ENCODE measurements at places on chromosomes 3 and 15.

DNA sequence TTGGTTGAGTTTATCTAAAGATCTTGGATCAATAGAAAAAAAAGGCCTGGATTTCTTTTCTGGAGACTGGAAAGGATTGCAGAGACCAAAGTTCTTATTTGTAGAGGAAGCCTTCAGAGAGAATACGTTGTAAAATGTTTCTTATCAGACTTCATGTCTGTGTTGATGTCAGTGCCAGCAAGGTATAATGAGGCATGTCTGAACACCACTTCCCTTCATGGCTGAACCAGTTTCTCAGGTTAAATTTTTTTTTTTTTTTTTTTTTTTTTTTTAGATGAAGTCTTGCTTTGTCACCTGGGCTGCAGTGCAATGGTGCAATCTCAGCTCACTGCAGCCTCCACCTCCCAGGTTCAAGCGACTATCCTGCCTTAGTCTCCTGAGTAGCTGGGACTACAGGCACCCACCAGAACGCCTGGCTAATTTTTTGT lies 17.8 kb upstream of the ZNF774 start:
- H3K27ac ChIP-seq = no peak overlapping the region
- DNase-seq = no peak
- no peaks in the 10 kb centered on the region for H3K4me1 ChIP-seq
- H3K4me3 ChIP-seq = no peak overlapping the region

DNA sequence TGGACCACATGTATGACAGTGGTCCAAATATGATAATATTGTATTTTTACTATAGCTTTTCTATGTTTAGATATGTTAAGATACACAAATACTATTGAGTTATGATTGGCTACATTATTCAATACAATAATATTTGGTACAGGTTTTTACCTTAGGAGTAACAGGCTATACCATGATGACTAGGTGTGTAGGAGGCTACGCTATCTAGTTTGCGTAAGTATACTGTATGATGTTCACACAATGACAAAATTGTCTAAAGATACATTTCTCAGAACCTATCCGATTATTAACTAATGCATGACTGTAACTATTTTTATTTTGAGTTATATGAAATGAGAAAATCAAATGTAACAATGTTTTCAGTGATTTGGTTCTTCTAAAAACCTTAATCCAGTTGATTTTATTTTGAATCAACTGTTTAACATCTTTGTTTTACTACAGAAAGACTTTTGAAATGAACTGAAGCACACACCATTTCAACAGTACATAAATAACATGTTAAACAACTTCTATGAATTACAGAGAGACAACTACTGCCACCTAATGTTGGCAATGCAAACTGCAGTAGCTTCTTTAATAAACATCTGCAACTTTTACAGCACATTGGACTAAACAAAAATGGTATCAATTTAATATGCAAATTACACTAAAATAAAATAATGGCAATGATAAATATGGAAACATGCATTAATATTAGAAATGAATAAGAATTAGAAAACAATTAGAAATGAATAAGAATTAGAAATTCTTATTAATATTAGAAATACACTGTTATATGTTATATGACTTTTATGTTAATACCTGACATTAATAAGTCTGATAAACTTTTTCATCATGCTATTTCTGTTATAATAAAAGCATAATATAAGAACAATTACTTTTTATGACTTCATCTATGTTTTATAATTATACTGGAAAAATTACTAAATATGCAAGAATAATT lies 255.7 kb downstream of the MBNL1 start:
- no peaks in the 10 kb centered on the region for H3K36me3 ChIP-seq
- no peak overlapping the region for H3K4me3 ChIP-seq
- DNase-seq = peak; percentile 73
- no peaks in the 10 kb centered on the region for H3K4me1 ChIP-seq
- no peak overlapping the region for H3K27ac ChIP-seq
- no peaks in the 10 kb centered on the region for H3K27me3 ChIP-seq

DNA sequence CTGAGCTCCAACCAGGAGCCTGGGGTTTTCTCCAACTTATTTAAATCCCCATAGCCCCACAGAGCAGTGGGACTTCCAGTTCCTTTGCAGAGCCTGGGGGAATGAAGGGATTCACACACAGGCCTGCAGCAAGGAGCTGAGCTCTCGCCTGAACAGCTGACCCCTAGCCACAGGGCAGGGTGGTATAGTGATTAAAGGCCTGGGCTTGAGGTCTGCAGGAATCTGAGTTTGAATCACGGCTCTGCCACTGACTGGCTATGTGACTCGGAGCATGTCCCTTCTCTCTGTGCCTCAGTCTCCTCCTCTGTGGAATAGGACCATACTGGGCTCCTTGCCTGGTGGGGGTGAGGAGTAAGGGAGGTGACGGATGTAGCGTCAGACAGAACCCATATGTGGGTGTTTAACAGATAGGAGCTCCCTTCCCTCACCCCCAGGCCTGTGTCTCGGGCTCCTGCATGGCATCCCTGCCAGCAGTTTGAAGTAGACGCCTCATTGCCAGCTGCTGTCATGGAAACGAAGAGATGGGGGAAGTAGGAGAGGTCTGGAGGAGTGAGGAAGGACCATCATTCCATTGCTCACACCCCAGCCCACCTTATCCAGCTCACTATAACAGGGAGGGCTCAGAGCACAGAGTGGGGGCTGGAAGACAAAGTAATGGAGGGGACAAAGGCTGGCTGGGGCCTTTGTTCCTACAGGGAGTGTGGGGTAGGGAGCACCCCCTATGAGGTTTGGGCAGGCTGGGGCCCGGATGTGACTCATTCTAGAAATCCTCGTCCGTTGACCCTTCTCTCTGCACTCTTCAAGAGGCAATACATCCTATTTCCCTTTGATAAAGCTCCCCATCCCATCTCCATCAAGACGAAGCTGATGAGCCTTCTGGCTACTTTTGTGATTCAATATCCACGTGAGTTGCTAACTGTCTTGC lies 14.8 kb downstream of the HRH1 start:
- H3K27me3 ChIP-seq = no peaks in the 10 kb centered on the region
- H3K4me1 ChIP-seq = peaks cover 12% of the 10 kb centered on the region
- no peak overlapping the region for H3K27ac ChIP-seq
- no peak overlapping the region for H3K4me3 ChIP-seq

- peaks cover 14% of the 10 kb centered on the region for H3K4me1 ChIP-seq
- H3K36me3 ChIP-seq = no peaks in the 10 kb centered on the region
- H3K27me3 ChIP-seq = peaks cover 31% of the 10 kb centered on the region
- no peak overlapping the region for H3K27ac ChIP-seq
- peak; percentile 37 for DNase-seq
Observed at GRCh38 chr3:156291272-156292123, 171.1 kb downstream of the KCNAB1 start.

DNA sequence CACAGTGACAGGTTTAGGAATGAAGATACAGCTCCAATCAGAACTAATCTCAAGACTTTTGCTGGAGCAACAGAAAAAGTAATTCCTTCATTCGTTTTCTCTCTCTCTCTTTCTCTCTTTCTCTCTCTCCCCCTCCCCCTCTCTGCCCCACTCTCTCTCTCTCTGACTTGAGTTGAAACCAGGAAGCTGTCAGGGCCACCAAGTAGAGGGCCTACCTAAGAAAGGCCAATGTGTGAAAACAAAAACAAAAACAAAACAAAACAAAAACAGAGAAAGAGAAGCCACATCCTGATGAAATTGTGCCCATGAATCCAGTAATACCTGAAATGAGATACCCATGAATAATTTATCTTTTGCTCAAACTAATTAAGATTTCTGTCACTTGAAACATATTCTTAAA lies 72.9 kb downstream of the ATP8B4 start:
- H3K36me3 ChIP-seq = no peaks in the 10 kb centered on the region
- no peak for DNase-seq
- no peaks in the 10 kb centered on the region for H3K27me3 ChIP-seq
- no peak overlapping the region for H3K27ac ChIP-seq

- DNase-seq = peak; percentile 84
- peaks cover 2% of the 10 kb centered on the region for H3K36me3 ChIP-seq
- H3K4me3 ChIP-seq = no peak overlapping the region
- no peaks in the 10 kb centered on the region for H3K27me3 ChIP-seq
Observed at GRCh38 chr15:68205954-68206539, 915 bp upstream of the CALML4 start.

DNA sequence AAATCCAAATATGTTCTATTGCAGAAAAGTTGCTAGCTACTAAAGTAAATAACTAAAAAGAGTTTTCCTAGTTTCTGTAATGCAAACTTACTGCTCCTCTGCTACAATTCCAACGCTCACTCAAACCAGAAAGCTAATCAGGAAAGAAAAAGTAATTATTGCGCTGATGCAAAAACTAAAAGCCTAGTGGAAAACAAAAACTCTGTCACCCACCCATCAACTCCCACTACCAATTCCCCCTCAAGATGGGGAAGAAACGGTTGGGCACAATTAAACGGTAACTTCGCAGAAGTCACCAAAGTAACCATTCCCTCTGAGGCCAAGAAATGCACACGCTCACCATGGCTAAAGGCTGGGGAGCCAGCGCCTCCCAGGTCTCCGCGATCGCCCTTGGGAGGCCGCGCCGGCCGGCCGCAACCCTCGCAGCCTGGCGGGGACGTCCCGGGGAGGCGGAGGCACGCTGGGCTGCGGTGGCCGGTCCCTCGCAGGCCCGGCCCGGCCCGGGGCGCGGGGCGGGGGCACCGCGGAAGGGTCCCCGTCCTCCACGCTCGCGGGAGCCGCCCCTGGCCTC lies 684 bp downstream of the SLTM start:
- peak overlapping the region; percentile 93 for H3K27ac ChIP-seq
- peaks cover 3% of the 10 kb centered on the region for H3K36me3 ChIP-seq
- H3K27me3 ChIP-seq = no peaks in the 10 kb centered on the region
- DNase-seq = peak; percentile 65
- peak overlapping the region; percentile 61 for H3K4me3 ChIP-seq
- H3K4me1 ChIP-seq = peaks cover 5% of the 10 kb centered on the region

DNA sequence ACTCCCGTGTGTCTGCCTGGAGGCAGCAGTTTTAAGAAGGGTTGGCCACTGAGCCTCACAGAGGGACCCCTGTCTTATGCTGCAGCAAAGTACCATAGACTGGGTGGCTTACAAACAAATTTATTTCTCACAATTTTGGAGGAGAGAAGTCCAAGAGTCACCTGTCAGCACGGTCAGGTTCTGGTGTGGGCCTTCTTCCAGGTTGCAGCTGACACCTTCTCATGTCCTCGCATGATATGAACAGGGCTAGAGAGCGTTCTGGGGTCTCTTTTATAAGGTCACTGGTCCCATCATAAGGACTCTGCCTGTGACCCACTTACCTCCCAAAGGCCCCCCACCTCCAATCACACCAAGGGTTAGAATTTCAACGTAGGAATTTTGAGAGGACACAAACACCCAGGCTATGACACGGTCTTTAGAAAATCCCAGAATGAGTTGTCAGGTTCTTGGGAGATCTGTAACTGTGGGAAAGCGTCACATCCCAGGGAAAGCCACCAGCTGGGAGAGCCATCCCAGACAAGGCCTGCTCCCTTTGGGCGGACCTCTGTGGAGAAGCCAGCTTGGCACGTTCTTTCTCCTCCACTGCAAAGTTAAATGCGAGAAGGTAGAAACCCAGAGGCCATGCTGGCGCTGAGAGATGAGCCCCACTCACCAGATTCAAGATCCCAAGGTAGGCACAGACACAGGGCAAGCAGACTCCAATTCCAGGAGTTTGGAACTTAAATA lies at the start of gene FBXW12:
Gene FBXW12 (plus strand): TSS at position 569 of the 726 bp plus-strand sequence. CDS start 549 bp downstream, outside the sequence.
- no peak within 1 kb of the TSS for H3K4me3 ChIP-seq
- no peaks in the 10 kb centered on the region for H3K27me3 ChIP-seq
- H3K4me1 ChIP-seq = peaks cover 4% of the 10 kb centered on the region
- H3K27ac ChIP-seq = no peak within 1 kb of the TSS
- H3K36me3 ChIP-seq = no peaks in the 10 kb centered on the region

DNA sequence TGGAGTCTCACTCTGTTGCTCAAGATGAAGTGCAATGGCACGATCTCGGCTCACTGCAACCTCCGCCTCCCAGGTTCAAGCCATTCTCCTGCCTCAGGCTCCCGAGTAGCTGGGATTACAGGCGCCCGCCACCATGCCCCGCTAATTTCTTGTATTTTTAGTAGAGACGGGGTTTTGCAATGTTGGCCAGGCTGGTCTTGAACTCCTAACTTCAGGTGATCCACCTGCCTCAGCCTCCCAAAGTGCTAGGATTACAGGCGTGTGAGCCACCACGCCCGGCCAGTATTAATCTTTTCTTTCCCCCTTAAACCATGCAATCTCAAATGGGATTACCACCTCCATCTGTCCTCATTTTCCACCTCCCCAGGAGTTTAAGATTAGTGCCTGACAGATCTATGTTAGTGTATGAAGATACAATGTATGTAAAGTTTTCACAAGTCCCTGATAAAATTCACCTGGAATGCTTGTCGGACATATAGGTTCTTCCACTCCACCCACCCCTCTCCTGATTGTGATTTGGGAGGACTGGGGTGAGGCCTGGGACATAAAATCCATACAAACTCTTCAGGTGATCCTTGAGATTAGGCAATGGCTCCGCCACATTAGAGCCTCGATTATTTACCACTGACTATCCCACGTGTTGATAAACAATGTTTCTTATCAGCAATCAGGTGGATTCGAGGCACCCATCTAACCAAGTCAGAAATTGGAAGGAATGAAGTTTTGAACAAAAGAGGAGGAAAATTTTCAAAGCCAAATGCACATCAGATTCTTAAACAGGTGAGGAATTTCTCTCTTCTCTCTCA lies 1.2 kb downstream of the PARL start:
- no peak for DNase-seq
- H3K27me3 ChIP-seq = no peaks in the 10 kb centered on the region
- peaks cover 8% of the 10 kb centered on the region for H3K4me1 ChIP-seq
- no peaks in the 10 kb centered on the region for H3K36me3 ChIP-seq
- H3K4me3 ChIP-seq = peak overlapping the region; percentile 87

DNA sequence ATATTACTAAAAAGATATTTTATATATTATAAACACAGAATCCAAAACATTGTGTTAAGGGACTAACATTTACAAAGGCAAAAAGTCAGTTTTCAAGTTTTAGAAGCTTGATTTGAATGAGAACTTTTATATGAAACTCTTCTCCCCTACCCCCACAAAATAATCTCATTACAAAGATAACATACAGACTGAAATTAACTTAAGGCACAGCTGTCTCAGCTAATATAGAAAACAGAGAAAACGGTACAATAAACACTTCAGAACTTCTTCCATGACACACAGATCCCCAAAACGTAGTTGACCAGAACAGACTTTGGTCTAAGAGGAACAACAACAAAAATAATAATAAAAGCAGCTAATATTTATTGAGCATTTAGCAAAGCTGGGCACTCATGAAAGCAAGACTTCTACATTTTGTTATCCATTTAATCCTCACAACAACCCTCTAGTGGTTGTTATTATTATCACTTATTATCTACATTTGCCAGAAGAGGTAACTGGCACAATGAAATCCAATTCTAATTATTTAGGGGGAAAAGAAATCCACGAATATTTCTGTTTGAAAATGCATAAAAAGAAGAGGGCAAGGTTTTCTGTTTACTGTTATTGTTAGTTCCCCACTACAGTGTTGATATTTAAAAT lies 68.1 kb downstream of the PFN2 start:
- H3K27me3 ChIP-seq = no peaks in the 10 kb centered on the region
- no peak overlapping the region for H3K27ac ChIP-seq
- no peak overlapping the region for H3K4me3 ChIP-seq
- peaks cover 2% of the 10 kb centered on the region for H3K4me1 ChIP-seq
- DNase-seq = no peak

DNA sequence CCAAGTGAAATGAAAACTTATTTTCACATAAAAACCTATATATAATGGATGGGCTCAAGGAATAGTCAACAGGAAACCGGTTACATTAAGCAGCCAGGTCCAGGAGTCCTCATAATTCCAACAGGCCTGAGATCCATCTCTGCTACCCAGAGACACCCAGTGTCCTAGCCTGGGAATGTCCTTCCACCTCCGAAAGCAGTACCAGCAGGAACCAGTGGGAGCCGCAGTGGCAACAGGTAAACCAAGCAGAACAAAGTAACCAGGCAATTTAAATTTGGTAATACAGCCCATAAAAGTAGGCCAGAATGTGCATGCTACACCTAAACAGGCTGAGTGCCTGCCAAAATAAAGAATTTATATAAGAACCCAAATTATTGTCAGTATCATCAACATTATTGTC lies 195.6 kb downstream of the ZBBX start:
- DNase-seq = no peak
- no peaks in the 10 kb centered on the region for H3K36me3 ChIP-seq
- H3K4me1 ChIP-seq = no peaks in the 10 kb centered on the region
- no peaks in the 10 kb centered on the region for H3K27me3 ChIP-seq
